ENCODE measurements at places on chromosomes 11 and 22. TPM values are rescaled to one million over a fixed set of nuclear protein-coding genes. Genes with fewer than 3 reads are reported as not detected.

Gene TRIM68
- 9.6 TPM for total RNA-seq

Gene DRD4
- not detected for total RNA-seq

Gene XRRA1
- 14.7 TPM for total RNA-seq

Gene SCGB2A2
- total RNA-seq = not detected

Gene BATF2
- total RNA-seq = 0.50 TPM

Gene MB
- not detected for total RNA-seq
